ENCODE measurements at places on chromosomes 12 and 14. TPM values are rescaled to one million over a fixed set of nuclear protein-coding genes. Genes with fewer than 3 reads are reported as not detected.
A peak's percentile ranks its signal among the peaks of the same experiment; 100 is the strongest.

GRCh38 chr12:43148691-43149090 lies 403.3 kb downstream of the ADAMTS20 start:
- no peak for DNase-seq

DNA sequence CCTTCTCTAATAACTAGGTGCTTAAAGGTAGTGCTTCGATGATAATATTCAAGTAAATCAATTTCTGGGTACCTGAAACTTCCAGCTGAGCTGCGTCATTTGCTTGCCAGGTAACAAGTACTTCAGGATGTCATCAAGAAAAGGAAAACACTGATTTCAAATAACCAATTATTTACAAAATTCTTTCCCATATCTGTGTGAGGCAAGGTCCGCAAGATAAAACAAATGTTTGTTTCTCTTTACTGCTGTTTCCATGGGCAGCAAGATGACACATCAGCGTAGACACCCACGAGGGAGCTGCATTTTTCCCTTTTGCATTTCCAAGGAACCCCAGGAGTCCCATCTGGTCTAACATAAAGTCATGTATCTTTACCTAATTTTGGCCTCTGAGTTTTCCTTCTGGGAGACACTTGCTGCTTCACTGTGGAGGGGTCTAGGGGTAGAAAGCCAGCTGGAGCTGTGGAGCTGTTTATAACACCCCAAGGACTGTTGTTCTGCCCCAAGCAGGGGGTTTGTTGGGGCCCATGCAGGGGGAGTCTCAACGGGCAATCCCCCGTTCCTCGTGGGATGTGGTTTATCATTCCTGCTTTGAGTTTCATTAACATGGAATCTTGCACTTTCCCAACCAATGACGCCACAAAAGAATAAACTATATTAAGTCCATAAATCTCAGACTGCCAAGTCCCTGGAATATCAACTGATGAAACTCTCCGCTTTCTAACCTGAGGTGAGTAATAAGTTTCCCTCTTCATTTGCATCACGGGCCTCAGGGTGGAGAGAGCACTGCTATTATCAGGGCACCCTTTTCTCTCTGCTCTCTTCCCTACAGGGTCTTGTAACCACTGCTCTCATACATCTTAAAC lies 112.8 kb upstream of the PELI2 start:
- no peak for DNase-seq

GRCh38 chr12:32761716-32762115 lies 6.0 kb upstream of the YARS2 start:
- DNase-seq = no peak

- DNase-seq = no peak
Measured at GRCh38 chr12:71000255-71000654, 79.7 kb upstream of the PTPRR start.

GRCh38 chr12:120670667-120671066 lies 16.3 kb upstream of the MLEC start:
- no peak for DNase-seq

DNA sequence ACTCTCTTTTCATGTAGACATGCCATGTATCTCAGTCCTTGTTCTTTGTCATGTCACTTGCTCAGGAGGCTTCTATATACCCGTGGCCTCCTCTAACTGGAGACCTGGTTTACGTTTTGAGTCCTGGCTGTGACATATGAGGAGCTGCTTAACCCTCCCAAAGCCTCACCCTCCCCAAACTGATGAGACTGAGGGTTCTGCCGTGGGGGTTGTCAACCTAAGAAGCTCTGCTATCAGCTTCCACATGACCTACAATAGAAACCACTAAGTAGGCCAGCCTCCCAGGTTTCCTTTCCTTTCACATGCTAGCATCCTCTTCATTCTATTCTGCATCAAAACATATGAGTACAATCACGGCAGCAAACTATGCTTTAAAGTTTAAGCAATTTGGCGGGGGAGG lies 76.8 kb upstream of the WSCD2 start:
- DNase-seq = no peak

- DNase-seq = peak; percentile 72
Measured at GRCh38 chr14:103518422-103519042, 4.1 kb downstream of the CKB start.

DNA sequence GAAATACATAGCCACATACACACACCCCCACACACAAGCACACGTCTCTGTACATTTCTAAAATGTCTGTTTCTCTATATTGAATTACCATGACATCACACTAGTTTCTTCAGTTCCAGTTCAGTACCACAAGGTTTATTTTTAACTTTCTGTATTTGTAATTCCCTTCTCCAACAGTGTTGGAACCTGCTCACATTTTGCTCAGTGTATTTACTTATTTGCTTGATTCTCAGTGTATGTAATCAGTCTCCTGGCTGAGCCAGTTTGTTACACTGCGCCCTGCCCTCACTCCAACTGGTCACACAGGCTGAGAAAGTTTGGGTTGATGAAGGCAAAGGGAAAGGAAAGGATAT lies 67.1 kb downstream of the MON2 start:
- no peak for DNase-seq

DNA sequence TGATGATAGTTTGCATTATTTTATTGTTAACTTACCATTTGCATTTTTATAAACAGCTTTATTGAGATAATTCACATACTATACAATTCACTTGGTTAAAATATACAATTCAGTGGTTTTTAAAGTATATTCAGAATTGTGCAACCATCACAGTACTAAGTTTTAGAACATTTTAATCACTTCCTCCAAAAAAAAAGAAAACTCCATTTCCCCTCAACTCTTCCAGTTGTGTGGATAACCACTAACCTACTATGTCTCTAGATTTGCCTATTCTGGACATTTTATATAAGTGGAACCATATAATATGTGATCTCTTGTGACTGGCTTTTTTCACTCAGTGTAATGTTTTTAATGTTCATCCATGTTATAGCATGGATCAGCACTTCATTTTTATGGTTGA lies 41.3 kb downstream of the WNK1 start:
- no peak for DNase-seq

GRCh38 chr12:101097829-101098580 lies 112.0 kb downstream of the SLC5A8 start:
- DNase-seq = no peak

GRCh38 chr12:52180971-52181628 lies 10.7 kb downstream of the KRT80 start:
- no peak for DNase-seq

- no peak for DNase-seq
Measured at GRCh38 chr14:48398675-48399282, 723.4 kb upstream of the MDGA2 start.

DNA sequence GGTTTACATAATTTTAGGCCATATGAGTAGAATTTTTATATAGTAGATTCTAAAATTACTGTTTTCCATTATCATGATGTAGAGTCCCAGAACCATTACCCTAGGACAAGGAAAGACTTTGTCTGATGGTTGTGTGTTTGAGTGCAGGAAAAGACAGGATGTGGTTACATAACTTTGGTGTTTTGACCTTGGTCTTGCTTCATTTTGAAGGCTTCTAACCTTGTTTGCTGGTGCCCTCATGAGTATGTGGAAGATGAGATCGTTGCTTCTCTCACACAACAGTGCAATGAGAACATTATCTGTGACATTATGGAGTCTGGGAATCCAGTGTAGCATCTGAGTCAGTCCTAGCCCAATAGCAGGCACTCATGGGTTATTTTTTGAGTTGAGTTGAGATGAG lies 106.2 kb downstream of the IGF1 start:
- DNase-seq = no peak

DNA sequence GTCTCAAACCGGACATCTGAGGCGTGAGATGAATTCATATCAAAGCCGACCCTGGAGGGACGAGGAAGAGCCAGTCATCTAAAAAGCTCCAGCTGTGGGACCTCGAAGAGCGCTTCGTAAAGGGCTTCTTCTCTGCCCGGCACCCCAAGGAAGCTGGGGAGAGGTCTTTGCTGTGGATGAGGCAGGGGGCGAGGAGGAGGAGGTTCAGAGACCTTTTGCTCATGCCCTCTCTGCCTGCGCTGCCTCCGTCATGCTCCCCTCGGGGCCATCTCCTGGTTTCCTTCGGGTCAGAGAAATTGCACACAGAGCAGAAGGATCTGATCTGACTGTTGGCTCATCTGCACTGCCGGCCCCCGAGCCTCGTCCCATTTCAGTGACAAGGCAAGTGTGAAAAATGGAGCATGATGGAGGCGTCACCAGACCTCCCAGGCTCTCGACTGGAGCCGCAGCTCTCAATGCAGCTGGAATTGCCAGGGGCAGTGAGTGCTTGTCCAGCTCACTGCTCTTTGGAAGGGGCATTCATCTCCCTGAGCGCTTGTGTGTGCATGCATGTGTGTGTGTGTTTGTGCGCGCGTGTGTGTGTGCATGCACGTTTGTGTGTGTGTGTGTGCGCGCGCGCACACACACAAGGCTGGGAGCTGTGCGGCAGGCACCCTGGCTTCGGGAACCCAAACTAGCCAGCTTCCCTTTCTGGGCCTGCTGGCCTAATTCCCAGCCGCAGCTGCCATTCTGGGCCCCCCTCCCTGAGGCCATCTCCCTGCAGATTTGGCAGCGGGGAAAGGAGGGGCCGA lies 9.2 kb downstream of the CABP1 start:
- no peak for DNase-seq

GRCh38 chr12:179885-180284 lies 34.1 kb downstream of the SLC6A12 start:
- no peak for DNase-seq

DNA sequence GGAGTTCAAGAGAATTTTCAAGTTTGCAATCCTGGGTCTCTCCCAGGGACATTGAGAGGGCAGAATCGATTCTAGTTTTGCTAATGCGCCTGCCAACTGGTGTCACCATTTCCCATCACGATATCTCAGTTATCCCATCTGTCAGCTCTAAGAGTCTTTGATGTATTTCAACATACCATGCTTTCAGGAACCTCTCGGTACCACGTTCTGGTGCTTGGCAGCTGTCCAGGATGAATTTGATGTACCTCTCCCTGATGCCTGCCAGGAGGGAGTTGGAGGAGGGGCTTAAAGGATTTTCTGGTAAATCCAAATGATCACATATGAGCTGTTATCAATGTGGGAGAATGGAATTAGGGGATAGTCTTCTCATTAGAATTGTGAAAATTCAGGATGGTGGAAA lies 332.5 kb downstream of the RGS6 start:
- DNase-seq = no peak

DNA sequence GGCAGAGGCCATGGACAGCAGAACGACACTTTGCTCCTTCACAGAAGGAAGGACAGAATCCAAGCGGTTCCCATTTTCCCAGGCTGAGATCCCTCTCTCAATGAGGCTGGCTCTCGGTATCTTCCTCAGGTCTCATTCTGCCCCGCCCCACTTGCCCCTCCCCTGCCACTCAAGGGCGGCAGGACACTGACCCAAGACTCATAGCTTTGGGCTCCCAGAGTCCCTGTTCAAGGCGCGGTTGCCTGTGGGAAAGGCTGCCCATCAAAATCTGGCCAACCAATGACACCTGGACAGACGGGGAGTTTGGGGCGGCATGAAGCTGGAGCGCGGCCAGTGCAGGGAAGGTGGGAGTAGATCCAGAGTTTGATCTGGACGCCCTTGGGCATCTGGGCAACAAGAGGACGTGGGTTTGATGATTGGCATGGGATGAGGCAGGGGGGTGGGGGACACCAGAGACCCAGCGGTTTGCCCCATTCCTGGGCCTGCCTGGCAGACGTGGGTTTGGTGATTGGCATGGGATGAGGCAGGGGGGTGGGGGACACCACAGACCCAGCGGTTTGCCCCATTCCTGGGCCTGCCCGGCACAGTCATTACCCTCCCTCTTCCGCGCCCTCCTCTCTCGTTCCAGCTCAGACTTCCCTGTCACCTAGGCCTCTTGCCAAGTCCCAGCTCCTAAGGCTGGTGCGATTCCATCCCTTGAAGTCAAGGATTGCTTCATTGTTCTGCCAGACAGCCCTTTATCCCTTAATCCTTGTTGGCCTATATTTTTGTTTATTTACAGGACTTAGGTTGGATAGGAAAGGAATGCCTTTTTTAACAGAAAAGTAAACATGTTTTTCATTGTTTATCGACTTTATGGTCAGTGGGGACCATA lies 92.1 kb downstream of the NINJ2 start:
- DNase-seq = no peak

GRCh38 chr12:43097471-43097870 lies 454.5 kb downstream of the ADAMTS20 start:
- DNase-seq = no peak

DNA sequence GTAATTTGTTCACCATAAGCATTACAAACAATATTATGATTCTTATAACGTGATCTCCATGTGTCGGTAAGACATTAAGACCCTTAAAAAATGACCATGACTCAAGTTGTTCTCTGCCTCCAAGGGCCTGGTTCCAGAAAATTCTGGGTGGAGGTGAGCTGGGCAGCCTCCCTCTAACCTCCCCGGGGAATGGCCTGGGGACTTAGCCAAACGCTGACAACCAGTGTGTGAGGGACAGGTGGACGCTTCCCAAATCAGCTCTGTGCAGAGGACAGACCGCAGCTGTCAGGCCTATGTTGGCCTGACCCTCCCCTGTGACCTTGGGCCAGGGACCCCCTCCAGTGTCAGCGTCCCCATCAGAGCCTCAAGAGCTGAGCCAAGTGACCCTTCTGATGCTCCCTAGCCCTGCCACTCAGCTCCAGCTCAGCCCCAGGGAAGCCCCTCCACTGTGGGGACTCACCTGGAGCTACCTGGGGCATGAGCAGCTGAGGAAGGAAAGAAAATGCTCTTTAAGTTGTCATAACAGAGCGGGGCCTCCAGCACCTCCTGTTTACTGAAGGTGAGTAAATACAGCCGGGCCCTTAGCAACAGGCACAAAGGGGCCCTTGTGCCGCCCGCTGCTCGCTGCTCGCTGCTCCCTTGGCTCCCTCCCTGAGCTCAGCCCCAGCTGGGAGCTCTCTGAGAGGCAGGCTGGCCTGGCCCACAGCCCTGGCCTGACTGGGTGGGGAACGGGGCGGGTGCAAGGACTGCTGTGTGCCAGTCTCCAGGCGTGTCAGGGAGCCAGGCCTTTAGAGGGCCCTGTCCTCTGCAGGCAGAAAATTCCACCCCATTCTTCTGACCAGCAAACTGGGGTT lies 116.6 kb downstream of the CALM1 start:
- DNase-seq = no peak

DNA sequence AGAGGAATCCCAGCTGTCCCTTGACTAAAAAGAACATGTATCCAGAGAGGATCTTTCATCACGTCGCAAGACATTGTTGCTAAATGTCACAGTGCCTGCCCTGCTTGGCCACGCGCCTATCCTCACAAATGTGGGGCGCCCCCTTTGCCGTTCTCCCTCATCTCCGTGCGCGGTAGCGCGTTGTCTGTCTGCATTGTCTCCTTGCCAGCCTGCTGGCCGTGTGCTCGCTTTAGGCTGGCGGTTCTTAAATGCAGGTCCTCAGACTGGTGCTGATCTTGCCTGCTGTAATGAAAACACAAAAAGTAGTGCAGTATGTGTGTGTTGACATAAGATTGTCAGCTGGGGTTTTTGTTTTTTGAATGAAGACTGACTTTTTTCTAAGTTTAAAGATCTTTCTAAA lies 198.2 kb upstream of the RGS6 start:
- DNase-seq = no peak

Gene APOF
- not detected for total RNA-seq

Gene PHLDA1
- total RNA-seq = 33.9 TPM

Gene OTX2
- total RNA-seq = not detected

Gene PTPRB
- not detected for total RNA-seq

Gene GLIPR1
- 18.6 TPM for total RNA-seq

Gene TGM1
- total RNA-seq = 3.1 TPM
